ENCODE measurements at places on chromosomes 3 and 15.
A peak's percentile ranks its signal among the peaks of the same experiment; 100 is the strongest.

DNA sequence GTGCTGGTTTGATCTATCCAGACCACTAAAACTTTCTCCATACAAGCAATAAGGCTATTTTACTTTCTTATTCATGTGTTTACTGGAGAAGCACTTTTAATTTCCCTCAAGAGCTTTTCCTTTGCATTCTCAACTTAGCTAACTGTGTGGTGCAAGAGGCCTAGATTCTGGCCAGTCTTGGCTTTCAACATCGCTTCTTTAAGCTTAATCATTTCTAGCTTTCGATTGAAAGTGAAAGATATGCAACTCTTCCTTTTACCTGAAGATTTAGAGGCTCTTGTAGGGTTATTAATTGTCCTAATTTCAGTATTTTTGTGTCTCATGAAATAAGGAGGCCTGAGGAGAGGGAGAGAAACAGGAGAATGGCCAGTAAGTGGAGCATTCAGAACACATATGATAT is 234.8 kb upstream of the GADL1 start:
- no peak for DNase-seq

- DNase-seq: peak; percentile 45
These were observed 5.1 kb downstream of the ANP32A start for GRCh38 chr15:68815598-68815997.

DNA sequence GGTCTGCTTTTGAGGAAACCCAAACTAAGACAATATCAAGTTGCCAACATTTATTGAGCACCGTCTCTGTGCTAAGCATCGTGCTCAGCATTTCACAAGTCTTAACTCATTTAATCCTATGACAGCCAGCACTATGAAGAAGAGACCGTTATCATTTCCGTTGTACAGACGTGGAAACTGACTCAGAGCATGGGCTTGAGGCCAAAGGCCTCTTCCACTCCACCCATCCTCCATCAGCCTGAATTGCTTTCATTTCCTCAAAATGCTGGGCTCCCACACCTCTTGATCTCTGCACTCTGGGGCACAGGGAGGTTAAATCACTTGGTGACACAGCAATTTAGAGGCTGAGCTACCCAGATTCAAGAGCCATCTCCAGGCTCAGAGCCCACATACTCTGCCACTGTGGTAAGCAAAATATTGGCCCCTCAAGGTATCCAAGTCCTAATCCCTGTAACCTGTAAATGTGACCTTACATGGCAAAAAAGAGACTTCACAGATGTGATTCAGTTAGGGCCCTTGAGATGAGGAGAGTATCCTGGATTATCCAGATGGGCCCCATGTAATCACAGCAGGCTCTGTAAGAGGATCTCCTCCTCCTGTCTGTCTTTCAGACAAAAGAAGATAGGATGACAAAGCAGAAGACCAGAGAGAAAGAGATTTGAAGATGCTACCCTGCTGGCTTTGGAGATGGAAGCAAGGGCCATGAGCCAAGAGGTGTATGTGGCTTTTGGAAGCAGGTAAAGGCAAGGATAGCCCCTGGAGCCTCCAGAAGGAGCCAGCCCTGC is 24.3 kb upstream of the FLNB start:
- peak; percentile 95 for DNase-seq

- DNase-seq: no peak
These were observed 436.7 kb upstream of the CFAP20DC start for GRCh38 chr3:59486520-59486919.
